ENCODE measurements at places on chromosomes 7 and 10.
A peak's percentile ranks its signal among the peaks of the same experiment; 100 is the strongest.

GRCh38 chr7:36391436-36392198 is 2.0 kb downstream of the ANLN start:
- no peak for DNase-seq

- no peak for DNase-seq
Measured at GRCh38 chr7:157312941-157313340, 23.9 kb upstream of the DNAJB6 start.

DNA sequence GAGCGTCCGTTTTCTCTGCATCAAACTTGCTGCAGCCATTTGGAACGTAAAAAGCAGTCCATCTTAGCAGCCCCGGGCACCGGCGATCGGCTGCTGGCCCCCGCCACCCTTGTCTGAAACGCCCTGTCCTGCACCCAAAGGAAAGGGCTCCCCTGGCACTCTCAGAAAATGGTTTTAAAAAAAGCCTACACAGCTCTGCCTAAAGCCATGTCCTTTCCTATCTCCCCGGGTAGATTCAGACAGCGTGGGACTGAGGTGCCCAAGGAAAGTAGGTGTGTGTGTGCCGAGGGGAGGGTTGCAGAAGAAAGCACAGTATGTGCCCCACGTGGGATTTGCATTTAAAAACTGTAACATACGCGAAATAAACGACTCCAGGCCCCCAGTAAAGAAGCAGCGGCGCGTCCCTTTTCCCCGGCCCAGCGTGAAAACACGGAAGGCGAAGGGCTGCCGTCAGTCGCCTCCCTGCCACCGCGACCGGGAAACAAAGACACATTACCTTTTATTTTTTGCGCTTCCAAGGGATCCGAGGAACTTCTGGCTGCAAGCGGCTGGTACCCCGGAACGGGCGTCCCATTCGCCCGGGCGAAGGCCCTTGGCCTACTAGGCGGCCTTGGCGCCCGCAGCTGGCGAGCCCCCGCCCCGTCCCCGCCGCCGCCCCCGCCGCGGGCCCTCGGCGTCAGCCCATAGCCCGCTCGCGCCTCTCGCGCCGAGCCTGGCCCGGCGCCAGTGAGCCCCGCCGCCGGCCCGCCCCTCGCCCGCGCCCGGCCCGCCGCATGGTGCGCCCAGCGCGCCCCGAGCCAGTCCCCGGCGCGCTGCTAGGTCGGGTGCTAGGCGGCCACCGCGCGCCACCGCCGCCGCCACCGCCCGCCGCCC is 304.6 kb downstream of the PRPF18 start:
- no peak for DNase-seq

GRCh38 chr7:26709210-26709990 is 155.0 kb downstream of the SKAP2 start:
- DNase-seq = no peak

DNA sequence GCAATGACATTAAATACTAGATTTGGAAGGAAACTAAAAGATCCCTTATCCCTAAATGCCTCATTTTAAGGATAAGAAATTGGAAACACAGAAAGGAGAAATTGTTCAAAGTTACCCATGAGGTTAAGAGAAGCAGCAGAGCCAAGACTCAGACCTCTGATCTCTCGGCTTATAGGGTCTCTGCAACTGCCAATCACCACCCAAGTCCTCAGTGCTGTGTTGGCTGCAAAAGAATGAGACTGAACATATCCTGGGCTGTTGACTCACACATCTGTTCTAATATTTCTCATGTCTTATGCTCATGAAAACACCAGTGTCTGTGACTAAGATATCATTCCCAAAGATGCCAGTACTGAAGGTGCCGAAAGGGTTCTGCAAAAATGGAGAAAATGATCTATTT is 153.3 kb downstream of the XPNPEP1 start:
- no peak for DNase-seq

GRCh38 chr7:143385891-143386781 is 5.0 kb downstream of the ZYX start:
- peak; percentile 19 for DNase-seq

GRCh38 chr7:25427721-25428120 is 199.4 kb upstream of the NPVF start:
- no peak for DNase-seq

DNA sequence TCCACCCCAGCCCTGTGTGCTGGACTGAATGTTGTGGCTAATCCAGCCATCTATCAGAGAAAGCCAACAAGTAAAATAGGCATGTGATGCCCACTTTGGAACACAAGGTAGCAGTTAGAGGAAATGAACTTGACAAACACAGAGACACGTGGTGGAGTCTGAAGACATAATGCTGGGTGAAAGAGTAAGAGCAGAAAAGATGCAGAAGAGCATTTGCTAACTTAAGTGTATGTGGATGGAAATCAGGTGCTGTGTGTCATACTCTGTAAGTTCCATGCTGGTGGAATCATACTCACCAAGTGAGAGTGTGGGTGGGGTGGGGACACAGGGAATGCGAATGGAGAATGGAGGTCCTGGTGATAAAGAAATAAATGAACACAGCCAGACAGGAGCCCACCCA is 22.8 kb downstream of the WDFY4 start:
- DNase-seq = no peak

All from omental fat pad (tissue), 4 donors.